Bronchial epithelial cell (primary cell): ENCODE measurements at places on chromosomes 1 and 21. TPM values are rescaled to one million over a fixed set of nuclear protein-coding genes. Genes with fewer than 3 reads are reported as not detected.

PRAMEF8 gene
- total RNA-seq: not detected in 2 replicates

RNU1-2 gene
- total RNA-seq: 2,323 and 5,262 TPM in 2 replicates

PLEKHA6 gene
- total RNA-seq: 2.1 and 3.5 TPM in 2 replicates

HSD3B2 gene
- not detected in 2 replicates for total RNA-seq

TESK2 gene
- total RNA-seq: 1.6 and 2.0 TPM in 2 replicates

C1orf226 gene
- 0.26 TPM in 2 replicates for total RNA-seq

CADM3 gene
- not detected in 2 replicates for total RNA-seq

IARS2 gene
- total RNA-seq: 107 and 113 TPM in 2 replicates

TCHHL1 gene
- total RNA-seq: not detected in 2 replicates

ITGB2 gene
- 0.26 and 1.1 TPM in 2 replicates for total RNA-seq

S100A2 gene
- total RNA-seq: 804 and 1,251 TPM in 2 replicates

DNMT3L gene
- total RNA-seq: not detected in 2 replicates

UBL4B gene
- total RNA-seq: not detected in 2 replicates

NCAM2 gene
- 0.26 and 1.3 TPM in 2 replicates for total RNA-seq

IFNLR1 gene
- total RNA-seq: 4.5 and 5.5 TPM in 2 replicates

GPA33 gene
- not detected in 2 replicates for total RNA-seq

DNASE2B gene
- total RNA-seq: not detected in 2 replicates

MXRA8 gene
- total RNA-seq: 0.51 and 5.0 TPM in 2 replicates

OPRD1 gene
- total RNA-seq: under 0.01 TPM in 2 replicates

GBP5 gene
- total RNA-seq: 0.26 and 0.77 TPM in 2 replicates

MIB2 gene
- 78.2 and 82.2 TPM in 2 replicates for total RNA-seq

LPAR3 gene
- total RNA-seq: 37.1 and 104 TPM in 2 replicates

SPRR2A gene
- total RNA-seq: 1.3 and 3.8 TPM in 2 replicates

TMPRSS3 gene
- under 0.01 TPM in 1 of 2 replicates, not detected in the other for total RNA-seq

TNFRSF1B gene
- under 0.01 TPM in 2 replicates for total RNA-seq

KRTAP19-3 gene
- not detected in 2 replicates for total RNA-seq

INAVA gene
- total RNA-seq: 28.7 and 39.7 TPM in 2 replicates

RAB7B gene
- 2.9 and 4.9 TPM in 2 replicates for total RNA-seq

RFX5 gene
- total RNA-seq: 8.8 and 16.6 TPM in 2 replicates

PTPRU gene
- 40.8 and 53.2 TPM in 2 replicates for total RNA-seq

TRNP1 gene
- 11.1 and 15.3 TPM in 2 replicates for total RNA-seq

PCAT6 gene
- 0.51 TPM in 1 of 2 replicates, not detected in the other for total RNA-seq

CCDC185 gene
- total RNA-seq: not detected in 2 replicates

LCE1C gene
- total RNA-seq: 0.26 TPM in 1 of 2 replicates, not detected in the other

FCER1G gene
- total RNA-seq: 0.26 TPM in 2 replicates

LENEP gene
- total RNA-seq: 0.51 TPM in 1 of 2 replicates, not detected in the other

FAM110D gene
- not detected in 2 replicates for total RNA-seq

GPR3 gene
- not detected in 2 replicates for total RNA-seq

ABCB10 gene
- total RNA-seq: 13.6 and 17.6 TPM in 2 replicates

NBPF4 gene
- total RNA-seq: not detected in 2 replicates
